Stimulated activated CD4-positive, alpha-beta T cell treated with anti-CD3 and anti-CD28 coated beads, Interleukin-4, amount 100 ng/mL, for 1 hour (primary cell): ENCODE measurements at places on chromosomes 6 and 20.

GRCh38 chr6:16961577-16961976 is 140.3 kb upstream of the STMND1 start:
- no peak for DNase-seq

GRCh38 chr6:25024821-25025220 is 89.1 kb upstream of the RIPOR2 start:
- DNase-seq = no peak

GRCh38 chr6:111266276-111266675 is 179.0 kb downstream of the SLC16A10 start:
- DNase-seq = no peak

GRCh38 chr20:59804871-59805665 is 128.4 kb downstream of the SYCP2 start:
- no peak for DNase-seq

DNA sequence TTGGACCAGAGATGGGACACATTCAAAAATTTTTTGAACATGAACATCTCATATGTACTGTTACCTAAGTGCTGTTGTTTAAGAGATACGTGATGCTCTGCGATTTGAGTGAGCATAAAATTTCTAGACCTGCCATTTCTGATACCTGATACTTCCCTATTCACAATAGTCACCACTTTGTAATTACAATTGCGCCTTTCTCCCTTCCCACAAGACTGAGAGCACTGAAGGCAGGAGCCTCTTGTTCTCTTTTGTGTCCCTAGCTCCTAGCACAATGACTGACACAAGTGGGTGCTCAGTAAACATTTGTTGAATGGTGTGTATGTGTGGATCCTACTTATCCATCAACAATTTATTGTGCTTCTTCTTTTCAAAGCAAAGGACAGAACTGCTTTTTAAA is 92.8 kb upstream of the TMEM30A start:
- no peak for DNase-seq

DNA sequence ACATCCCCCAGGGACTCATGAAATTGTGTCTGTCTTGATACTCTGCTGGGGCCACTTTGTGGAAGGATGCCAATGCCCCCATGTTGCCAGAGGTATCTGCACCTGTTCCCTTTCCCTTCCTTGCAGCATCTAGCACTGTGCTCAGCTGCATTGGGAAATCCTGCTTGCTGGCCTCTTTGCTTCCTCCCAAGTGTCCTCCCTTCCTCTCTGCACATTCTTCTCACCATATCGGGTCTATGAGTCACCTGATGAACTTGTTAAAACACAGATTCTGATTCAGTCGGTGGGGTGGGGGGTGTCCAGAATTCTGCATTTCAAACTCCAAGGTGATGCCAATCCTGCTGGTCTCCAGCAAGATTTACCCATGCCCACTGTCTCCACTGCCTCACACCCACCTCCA is 467.8 kb downstream of the PTPRT start:
- no peak for DNase-seq

- DNase-seq = no peak
Observed at GRCh38 chr6:20217891-20218290, 5.6 kb upstream of the MBOAT1 start.

DNA sequence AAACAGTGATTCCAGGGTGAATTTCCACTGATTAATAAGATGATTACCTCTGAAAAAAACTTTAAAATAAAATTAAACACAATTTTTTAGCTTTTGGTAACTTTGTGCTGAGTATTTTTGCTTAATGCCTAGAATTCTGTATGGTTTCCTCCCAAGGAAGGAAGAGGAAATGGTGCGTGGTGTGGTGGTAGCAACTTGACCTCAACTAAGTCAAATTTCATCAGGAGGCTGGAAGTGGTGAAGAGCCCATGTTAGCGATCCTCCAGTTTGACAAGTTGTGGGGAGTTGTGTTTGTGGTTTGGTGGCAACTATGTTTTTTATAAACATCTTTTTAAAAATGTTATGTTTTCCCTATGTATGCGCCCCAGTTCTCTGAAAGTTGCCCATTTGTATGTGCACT is 5.0 kb upstream of the RTF2 start:
- no peak for DNase-seq

DNA sequence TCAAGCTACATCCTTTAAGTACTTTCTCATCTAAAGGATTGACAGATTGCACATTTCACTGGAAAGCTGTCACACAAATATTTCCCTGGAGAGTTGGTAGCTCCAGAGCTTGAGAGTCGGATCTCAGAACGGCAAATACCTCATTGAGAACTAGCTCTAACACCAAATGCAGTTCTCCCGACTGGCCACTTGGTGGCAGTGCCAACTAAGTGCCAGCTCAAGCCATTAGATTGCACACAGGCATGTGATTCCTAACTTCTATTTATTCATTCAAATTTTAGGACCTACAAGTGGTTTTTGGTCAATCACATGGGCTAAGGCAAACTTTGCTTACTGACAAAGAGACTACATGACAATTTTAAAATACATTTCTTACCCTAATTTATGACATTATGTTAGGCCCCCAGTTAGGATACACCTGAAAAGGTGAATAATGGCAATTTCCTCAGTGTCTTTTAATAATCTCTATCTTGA is 7.9 kb upstream of the MCHR2 start:
- DNase-seq = peak; percentile 27

- no peak for DNase-seq
Observed at GRCh38 chr6:44715925-44716324, 328.4 kb downstream of the CDC5L start.

DNA sequence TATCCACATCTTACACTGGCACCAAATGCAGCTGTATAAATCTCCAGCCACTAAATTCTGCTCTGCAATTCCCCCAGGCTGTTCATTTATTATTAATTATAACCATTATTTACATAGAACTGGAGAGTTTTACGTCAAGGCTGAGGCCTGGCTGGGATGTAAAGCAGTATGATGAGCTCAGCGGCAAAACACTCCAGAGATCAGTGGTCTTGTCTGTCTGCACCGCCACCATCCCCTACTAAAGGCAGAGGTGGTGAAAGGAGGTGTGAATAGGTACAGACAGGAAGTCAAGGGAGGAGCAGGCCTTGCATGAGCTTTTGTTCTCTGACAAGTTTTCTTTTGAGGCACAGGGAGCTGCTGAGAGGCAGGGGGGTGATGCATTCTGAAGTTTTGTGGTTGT is 159.9 kb upstream of the PCSK2 start:
- no peak for DNase-seq

DNA sequence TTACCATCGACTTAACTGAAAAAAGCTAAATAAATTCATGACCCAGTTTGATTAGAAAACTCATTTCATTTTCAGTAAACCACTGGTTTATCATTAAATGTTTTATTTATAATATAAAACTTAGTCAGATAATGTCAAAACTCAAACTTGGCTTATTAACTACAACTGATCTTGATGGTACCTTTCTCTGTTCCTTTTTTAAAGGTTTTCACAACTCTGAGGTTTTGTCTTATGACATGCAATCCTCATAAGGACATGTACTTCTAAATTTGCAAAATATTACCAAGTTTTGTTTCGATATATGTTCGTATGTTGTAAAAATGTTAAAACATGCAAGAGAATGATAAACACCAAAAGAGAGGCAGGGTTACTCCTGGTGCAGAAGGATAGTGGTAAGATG is 82.5 kb upstream of the PDE10A start:
- DNase-seq = no peak

DNA sequence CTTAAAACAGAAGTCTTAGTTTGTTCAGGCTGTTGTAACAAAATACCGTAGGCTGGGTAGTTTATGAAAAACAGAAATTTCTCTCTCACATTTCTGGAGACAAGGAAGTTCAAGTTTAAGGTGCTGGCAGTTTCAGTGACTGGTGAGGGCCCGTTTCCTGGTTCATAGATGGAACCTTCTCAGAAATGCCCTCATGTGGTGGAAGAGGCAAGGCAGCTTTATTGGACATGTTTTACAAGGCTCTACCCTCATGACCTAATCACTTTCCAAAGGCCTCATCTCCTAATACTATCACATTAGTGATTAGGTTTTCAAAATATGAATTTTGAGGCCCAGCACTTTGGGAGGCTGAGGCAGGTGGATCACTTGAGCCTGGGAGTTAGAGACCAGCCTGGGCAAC is 2.4 kb downstream of the HEBP2 start:
- no peak for DNase-seq

DNA sequence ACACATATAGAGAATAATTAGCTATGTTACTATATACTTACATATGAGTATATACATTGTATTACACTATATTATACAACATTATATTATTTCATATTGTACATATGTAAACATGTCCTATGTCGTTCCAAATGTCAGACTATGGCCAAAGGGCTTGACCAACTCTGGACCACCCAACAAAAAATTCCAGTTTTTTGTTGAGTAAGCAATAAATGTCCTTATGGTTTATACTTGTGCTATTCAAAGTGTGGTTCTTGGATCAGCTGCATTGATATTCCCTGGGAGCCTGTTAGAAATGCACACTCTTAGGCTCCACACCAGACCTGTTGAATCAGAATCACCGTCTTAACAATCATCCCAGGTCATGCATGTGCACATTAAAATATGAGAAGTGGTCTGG is 225.4 kb upstream of the ZFP64 start:
- DNase-seq = no peak

DNA sequence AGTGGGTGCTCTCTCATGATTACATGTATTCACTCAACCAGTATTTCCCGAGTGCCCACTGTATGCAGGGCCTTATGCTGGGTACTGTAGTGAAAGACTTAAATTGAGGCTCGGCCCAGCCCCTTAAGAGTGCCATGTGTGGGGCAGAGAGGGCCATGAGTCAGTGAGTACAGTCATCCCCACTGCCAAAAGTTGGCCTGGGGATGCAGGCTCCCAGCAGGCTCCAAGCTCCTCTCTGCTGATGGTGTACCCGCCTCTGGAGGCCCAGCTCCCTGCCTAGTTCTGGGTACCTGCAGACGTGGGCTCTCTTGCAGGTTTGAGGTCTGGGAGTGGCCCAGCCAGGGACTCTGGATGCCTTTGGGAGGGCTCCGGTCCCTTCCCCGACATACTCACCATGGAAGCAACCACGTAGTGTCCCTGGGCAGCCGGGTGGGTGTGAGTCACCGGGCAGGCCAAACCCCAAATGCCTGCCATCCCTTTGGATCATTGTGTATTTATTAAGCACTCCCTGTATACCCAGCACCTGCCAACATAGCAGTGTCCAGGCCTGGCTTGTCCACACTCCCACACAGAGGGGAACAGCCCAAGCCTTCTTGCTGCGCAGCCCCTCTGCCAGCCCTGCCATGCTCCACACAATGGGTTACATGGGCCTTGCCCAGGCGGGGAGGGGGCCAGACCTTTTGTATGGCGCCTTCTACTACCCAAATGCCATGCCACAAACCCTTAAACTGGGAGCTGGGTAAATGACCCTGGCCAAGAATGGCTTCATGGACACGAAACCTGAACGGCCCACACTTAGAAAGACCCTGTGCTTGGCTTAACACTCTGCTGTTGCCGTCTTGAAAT is 153.6 kb downstream of the VEGFA start:
- no peak for DNase-seq

- DNase-seq = no peak
Observed at GRCh38 chr20:39038495-39038894, 76.4 kb downstream of the DHX35 start.

DNA sequence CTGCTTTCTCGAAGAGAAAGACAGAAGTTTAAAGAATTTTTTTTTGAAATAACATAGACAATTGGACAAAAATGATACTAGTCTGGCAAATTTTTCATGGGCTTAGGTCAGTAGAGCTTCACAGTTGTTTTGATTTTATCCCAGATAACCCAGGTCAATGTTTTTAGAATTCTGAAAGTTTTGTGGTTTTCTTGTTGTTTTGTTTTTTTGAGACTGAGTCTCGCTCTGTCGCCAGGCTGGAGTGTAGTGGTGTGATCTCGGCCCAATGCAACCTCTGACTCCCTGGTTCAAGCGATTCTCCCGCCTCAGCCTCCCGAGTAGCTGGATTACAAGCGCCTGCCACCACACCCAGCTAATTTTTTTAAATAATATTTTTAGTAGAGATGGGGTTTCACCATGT is 22.8 kb downstream of the KIF13A start:
- DNase-seq = no peak

DNA sequence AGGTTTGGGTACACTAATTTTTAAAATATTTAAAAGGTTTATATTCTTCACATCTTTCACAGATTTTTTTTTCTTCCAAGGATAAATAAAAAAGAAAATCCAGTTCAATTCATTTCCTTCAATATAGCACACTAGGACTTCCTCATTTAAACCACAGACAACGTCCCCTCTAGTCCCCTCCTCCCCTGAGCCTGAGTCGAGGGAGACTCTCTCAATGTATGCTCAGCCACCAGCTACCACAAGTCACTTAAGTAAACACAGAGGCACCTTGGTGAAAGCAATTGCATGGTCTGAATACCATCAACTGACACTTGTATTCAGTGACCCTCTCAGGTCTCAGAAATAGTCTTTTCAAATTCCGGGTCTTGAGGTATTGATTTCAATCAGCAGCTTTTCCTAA is 88.6 kb downstream of the SIM1 start:
- no peak for DNase-seq

DNA sequence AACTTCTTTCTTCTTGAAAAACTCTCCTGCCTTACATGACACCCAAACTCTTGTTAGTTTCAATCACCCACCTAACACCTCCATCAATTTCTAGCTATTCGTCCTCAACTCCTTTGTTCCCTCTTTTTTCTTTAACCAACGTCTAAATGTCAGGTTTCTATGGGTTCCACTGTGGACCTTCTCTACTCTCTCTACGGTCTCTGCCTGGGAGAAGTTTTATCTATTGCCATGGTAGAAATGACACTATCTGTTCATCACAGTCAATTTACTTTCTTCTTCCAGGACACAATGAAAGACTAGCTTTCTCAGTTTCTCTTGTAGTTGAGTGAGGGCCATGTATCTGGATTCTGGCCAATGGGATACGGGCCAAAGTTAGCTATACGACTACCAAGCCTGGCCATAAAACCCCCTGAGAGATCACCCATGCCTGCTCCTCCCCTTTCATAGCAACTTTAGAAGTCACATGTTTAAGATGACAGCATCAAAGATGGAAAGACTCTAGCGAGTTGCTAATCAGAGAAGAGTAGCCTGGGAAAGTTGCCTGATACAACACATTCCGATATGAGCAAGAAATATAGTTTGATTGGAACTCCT is 17.9 kb downstream of the RNGTT start:
- DNase-seq = no peak

DNA sequence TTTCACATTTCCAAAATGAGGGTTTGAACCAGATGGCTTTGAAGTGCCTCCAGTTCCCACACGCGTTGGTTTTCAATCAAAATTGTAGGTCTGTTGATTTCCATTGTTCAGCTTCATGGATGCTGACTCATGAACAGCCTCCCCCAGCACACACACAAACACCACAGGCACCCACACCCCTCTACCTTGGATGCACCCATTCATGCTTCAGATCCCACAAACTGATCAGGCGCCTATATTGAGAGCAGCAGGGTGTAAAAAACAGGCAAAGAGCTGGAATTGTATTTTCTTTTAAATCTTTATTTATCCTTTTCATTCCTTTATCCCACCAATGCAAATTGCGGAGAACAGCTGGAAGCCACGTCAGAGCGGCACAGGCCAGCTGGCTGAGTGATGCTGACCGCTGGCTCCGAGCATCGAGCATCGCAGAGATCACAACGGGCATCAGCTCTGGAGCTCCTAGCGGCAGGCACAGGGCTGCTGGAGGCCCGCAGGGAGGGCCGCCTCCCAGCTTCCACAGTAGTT is 29.3 kb upstream of the TBC1D7 start:
- no peak for DNase-seq

- DNase-seq = no peak
Observed at GRCh38 chr20:54205450-54205849, 2.4 kb upstream of the PFDN4 start.
